ENCODE measurements at places on chromosomes 3 and 15.

DNA sequence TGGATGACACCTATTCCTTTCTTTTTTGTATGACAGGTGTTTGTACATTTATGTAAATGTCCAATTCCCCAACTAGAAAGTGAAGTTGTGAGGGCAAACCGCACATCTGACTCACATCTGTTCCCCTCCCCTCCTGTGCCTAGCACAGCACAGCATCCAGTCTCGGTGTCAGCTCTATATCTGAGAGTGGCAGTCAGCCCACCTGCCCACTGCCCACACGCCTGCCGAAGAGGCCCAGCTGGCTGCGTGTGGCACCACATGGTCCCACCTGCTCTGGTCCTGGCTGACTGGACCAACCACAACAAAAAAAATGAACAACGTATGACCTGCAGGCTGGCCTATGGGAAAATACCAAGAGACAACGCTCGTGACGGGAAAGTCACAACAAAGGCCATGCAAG, 62.8 kb downstream of the XXYLT1 start:
- DNase-seq, result no peak

- DNase-seq, result no peak
Observed at GRCh38 chr15:100831467-100831866, 48.2 kb upstream of the ALDH1A3 start.

GRCh38 chr15:55658886-55659285, 70.7 kb upstream of the PYGO1 start:
- DNase-seq, result no peak

DNA sequence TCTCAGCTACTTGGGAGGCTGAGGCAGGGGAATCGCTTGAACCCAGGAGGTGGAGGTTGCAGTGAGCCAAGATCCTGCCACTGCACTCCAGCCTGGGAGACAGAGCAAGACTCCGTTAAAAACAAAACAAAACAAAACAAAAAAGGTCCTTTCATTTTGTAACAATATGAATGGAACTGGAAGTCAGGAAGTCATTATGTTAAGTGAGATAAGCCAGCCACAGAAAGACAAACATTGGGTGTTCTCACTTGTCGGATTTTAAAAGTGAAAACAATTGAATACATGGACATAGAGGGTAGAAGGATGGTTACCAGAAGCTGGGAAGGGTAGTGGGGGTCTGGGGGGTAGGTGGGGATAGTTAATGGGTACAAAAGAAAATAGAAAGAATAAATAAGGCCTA, 12.5 kb upstream of the B3GALNT1 start:
- DNase-seq, result no peak

GRCh38 chr15:69718916-69719315, 266.3 kb downstream of the RPLP1 start:
- DNase-seq, result no peak

GRCh38 chr3:195129644-195130492, 141.1 kb downstream of the XXYLT1 start:
- DNase-seq, result no peak

GRCh38 chr15:85598718-85599398, 195.9 kb downstream of the KLHL25 start:
- DNase-seq, result no peak

DNA sequence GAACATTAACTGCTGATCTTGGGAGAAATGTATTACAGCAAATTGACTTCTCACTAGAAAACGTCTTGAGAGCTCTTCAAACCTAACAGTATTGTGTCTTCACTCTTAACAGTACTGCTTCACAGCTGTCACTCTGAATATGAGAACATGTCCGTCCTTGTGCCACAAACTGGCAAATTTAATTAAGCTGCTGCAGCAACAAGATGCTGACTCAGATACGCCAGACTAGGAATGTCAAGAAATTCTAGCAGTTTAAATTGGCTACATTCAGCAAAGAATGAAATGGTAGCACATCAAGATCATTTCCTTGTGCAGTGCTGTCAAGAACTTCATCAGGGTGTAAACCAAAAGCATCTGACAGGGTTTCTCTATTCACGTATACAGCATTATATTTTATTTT, 7.6 kb downstream of the ICE2 start:
- DNase-seq, result no peak

GRCh38 chr3:53604232-53604631, 109.8 kb downstream of the CACNA1D start:
- DNase-seq, result no peak

GRCh38 chr3:79038057-79038456, 729.7 kb downstream of the ROBO1 start:
- DNase-seq, result peak; percentile 9

DNA sequence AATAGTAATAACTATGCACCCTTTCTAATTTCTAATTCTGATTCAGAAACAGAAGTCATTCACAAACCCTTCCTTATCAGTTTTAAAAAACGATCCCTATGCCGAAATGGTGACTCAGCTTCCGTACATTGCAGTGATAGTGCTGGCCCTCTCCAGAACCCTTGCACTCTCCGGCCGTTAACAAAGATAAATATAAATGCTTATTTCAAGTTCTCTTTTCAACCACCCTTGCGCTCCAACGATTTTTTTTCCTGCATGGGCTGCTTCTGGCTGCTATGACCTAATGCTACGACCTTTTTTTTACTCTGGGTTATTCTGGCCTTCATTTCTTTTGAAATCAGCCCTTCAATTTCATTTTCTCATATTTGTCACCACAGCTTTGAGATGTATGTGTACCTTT, 646.2 kb downstream of the NTRK3 start:
- no peak for DNase-seq

DNA sequence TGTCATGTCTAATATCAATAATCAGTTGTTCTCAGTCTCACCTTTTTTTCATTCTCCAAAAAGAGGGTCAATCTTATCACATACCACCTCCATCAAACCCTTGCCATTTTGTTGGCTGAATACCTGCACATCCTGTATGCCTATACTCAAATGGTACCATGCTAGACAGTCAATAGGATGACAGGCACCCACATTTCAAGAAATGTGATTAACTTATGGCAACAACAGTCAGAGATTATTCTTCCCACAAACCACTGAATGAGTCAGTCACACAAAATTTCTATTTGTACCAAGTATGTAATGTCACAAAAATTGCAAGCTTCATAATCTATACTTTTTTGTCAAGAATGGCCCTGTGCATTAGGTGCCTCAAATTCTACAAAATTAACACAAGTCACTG, 5.1 kb upstream of the SLC27A2 start:
- peak; percentile 7 for DNase-seq

- no peak for DNase-seq
Observed at GRCh38 chr3:114336122-114336697, 42.4 kb downstream of the TIGIT start.

DNA sequence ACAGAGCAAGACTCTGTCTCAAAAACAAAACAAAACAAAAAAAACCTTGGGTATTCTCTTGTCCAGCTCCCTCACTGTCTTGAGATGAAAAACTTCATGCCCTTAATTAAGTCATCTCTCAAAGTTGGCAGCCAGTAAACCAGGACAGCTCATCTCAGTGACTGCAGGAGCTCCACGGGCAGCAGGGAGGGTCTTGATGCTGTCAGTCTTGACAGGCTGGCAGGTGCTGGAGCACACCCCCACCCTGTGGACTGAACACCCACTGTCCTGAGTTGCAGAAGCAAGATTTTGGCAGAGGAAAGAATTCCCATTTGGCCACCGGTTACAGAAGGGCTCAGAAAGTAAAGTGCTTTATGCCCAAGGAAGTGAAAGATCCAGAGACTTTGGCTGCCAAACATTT, 8.0 kb downstream of the DNAJA4 start:
- no peak for DNase-seq

GRCh38 chr3:33915796-33916546, 117.5 kb downstream of the PDCD6IP start:
- DNase-seq, result peak; percentile 39

DNA sequence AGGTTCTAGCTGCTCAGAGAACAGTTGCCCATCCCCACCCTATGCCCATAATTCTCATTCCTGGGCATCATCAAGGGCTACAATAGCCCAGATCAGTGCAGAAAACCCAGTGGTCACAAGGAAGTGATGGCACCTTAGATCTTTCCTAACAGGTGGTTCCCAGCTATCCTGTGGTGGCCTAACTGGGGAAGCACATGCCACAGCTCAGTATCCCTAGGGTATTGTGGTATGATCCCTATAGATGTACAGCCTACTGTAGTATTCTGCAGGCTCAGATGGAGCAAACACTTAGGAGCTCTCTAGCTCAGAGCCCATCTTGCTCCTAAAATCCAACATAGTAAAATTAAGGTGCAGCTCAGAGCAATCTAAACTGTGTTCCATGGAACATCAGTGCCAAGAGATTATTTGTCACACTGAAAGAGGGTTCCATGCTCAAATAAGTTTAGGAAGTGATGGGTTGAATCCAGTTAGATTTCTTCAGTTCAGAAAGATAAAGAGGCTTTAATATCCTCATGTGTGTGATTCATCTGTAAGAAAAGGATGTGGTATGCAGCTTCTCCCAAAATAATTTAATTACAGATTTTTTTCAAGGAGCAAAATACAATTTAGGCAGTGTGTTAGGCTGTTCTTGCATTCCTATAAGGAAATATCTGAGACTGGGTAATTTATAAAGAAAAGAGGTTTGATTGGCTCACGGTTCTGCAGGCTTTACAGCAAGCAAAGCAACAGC, 4.4 kb downstream of the A4GNT start:
- no peak for DNase-seq

GRCh38 chr3:140376136-140376889, 301.6 kb upstream of the TRIM42 start:
- no peak for DNase-seq

DNA sequence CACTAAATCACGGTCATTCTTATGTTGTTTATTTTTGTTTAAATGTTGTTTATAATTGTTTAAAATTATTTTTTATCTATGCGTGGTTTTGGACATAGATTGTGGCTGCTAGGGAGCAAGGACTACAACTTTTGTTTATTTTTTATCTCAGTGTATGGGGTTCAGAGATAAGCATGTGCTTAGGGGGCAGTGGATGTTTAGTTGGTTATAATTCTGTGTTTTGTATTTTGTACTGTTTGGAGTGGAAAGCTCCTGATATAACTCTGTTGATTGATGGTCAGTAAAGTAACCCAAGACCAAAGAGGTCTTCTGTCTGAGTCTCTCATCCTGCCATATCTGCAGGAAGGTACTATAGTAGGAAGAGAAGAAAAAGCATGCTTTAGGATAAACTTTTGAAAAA, 36.5 kb upstream of the NPHP3 start:
- no peak for DNase-seq

DNA sequence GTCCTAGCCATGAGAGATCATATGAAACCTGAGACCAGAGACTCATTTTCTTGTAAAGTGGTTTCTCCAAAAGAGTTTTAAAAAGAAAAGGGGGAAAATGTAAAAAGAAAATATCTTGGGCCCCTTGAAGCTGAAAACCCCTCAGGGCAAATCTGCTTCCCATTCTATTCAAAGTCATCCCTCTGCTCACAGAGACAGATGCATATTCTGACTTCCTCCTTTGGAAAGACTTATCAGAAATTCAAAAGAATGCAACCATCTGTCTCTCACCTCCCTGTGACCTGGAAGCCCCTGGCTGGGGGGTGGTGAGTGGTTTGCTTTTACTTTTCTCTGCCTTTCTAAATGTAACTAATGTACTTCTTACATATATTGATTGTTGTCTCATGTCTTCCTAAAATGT, 1154.8 kb downstream of the NSUN3 start:
- DNase-seq, result no peak

GRCh38 chr3:161199926-161200325, 21.2 kb upstream of the NMD3 start:
- no peak for DNase-seq

DNA sequence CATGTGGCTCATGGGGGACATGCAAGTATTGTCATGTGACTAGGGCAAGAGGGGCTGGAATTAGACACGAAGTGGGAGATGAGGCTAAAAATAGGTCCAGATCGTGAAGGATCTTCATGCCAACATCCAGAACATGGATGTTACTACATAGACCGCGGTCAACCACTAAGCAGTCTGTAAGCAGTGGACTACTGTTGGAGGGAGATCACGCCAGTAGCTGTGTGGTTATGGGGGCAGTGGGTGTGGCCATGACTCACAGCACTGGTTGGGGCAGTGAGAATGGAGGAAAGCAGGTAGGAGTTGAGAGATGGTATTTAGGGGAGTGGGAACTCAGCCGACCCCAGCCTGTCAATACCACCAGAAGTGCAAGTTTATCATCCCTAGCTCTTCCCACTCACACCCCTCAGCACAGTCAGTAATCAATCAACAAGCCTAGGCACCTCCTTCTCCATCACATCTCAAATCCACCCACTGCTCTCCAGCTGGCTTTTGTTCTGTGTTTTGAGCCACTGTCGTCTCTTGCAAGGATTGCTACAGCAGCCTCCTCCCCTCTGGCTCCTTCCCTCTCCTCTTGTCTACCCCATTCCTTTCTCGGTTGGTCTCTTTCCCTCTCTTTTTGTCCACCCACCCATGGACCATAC, 107.2 kb upstream of the ABHD17C start:
- peak; percentile 28 for DNase-seq

DNA sequence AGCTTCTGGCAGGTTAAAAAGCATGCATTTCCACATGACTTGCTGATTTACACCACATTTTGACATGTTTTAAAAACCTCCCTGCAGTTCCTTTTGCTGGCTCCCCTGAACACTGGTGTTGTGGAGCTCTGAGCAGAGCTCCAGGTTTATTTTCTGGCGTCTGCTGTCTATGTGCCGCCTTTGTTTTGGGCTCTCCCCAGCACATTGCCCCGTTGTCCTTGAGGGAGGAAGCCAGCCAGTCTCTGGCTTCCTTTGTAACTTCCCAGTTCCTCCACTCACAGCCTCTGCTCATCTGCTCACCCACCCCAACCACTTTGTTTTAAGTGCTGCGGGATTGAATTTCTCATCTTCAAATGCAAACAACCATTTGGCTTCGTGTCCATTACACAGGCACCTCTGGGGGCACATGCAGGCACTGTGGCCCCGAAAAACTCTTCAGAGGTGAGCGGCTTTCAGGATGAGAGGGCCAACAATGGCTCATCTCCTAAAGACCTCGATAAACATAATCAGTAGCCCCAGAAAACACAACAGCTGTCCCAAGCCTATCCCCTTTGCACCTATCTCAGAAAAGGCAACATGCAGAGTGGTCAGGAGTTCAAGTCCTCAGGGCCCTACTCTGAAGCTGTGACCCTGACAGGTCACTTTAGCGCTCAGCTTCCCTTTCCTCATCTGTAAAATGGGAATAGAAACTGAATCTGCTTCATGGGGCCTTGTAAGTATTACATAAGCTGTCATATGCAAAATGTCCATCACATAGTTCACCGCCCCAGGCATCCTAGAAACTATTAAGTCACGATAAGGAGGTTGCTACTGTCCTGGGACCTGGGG, 1.3 kb upstream of the MEF2A start:
- peak; percentile 43 for DNase-seq

DNA sequence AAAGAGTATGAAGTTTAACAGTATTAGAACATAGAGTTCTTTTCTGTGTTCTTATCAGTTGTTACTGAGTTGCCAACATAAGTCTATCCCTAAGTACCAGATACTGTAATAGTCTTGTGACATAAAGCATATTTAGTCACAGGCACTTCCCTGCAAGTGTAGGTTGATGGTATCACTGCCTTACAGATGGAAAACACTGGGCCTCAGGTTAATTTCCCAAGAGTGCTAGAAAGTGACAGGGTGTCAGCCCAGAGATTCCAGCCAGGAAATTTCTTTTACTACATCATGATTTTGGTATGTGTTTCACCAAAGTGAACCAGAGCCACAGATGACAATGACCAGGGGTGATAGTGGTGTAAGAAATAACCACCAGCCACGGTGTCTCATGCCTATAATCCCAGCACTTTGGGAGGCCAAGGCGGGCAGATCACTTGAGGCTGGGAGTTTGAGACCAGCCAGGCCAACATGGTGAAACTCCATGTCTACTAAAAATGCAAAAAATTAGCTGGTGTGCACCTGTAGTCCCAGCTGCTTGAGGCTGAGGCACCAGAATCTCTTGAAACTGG, 3.2 kb downstream of the EIF1B start:
- no peak for DNase-seq

- DNase-seq, result peak; percentile 50
Observed at GRCh38 chr15:57537072-57537471, 54.6 kb upstream of the MYZAP start.

Measured in fibroblast of skin of abdomen (primary cell).